ENCODE measurements at places on chromosomes 7 and 10. TPM values are rescaled to one million over a fixed set of nuclear protein-coding genes. Genes with fewer than 3 reads are reported as not detected.

Gene CTAGE6
- total RNA-seq, result not detected

Gene PRKAR2B
- 10.2 TPM for total RNA-seq

Gene TRRAP
- total RNA-seq, result 38.3 TPM

- DNase-seq, result no peak
- H3K4me1 ChIP-seq, result no peaks in the 10 kb centered on the region
- no peaks in the 10 kb centered on the region for H3K27me3 ChIP-seq
- H3K4me3 ChIP-seq, result peak overlapping the region; percentile 92
- peaks cover 17% of the 10 kb centered on the region for H3K36me3 ChIP-seq
These were observed 650 bp upstream of the ZFAND2A start for GRCh38 chr7:1160670-1161021.
